DMS53 (cell line): ENCODE measurements at places on chromosomes 2 and 18.

- no peak for DNase-seq
Observed at GRCh38 chr18:41999751-42000150, 44.7 kb downstream of the PIK3C3 start.

- peak; percentile 57 for DNase-seq
Observed at GRCh38 chr2:178910005-178910404, 102.8 kb upstream of the TTN start.

DNA sequence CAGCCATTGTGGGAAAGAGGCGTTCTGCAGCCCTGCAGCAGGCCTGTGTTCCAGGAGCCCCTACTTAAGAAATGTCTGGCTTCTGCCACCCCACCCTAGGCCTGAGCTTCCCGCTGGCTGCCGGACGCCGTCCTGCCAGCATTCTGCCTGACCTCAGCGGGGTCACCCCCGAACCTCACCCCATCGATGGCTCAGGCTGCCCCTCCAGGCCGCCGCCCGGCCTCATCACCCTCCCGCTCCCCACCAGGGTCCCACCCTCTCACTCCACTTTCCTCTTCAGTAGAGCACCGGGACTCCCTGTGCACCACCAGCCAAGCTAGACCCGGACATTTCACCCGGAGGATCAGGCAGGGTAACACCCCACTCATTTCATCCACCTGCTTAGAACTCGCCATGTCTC lies 73.6 kb upstream of the SALL3 start:
- DNase-seq = no peak

DNA sequence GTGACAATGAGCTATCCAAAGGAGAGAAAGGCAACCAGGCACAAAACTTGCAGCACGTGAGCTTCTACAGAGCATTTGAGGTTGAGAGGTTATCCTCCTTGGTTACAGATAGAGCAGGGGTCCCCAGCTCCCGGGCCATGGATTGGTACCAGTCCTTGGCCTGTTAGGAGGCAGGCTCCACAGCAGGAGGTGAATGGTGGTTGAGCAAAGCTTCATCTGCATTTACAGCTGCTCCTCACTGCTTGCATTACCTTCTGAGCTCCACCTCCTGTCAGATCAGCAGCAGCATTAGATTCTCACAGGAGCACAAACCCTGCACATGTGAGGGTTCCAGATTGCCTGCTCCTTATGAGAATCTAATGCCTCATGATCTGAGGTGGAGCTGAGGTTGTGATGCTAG lies 57.8 kb upstream of the ST8SIA3 start:
- no peak for DNase-seq

DNA sequence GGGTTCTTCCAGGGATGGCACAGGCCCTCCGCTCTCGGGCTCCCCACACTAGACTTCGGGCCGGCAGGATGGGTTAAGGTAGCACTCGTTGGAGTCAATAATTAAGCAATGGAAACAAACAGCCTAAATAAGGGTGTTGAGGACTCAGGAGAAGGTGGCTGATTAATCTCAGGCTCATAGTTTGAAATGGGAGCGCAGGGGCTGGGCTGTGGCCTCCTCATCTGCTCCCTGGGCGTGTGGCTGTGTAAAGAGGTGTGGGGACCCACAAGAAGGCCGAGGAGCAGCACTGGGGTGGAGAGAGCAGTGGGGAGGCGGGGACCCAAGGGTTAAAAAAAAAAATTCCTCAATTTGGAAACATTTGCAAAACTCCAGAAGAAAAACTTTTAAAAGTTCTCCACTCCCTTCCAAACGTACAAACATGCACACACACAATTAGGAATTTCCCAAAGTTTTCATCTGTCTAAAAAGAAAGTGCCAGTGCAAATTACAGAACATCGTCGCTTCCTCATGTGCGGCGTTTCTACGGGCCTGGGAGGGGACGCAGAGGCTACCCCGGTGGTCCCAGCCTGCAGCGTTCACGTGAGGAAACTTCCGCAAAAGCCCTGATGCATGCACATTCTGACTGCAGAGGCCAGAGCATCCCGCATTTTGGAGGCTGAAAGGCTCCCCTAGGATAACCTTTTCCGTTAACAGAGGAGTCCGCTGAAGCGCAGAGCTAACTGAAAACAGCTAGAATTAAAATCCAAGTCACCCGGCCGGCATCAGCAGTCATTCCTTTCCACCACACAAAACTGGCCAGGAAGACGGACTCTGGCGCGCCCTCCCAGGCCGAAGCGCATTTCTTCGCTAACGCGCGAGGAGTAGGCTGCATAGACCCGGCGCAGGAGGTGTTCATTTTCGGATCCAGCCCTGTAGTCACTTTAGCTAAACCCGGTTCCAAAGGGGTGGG lies 1.0 kb upstream of the TUBB6 start:
- DNase-seq = peak; percentile 62

GRCh38 chr2:112614201-112614840 lies 29.9 kb downstream of the CHCHD5 start:
- no peak for DNase-seq

DNA sequence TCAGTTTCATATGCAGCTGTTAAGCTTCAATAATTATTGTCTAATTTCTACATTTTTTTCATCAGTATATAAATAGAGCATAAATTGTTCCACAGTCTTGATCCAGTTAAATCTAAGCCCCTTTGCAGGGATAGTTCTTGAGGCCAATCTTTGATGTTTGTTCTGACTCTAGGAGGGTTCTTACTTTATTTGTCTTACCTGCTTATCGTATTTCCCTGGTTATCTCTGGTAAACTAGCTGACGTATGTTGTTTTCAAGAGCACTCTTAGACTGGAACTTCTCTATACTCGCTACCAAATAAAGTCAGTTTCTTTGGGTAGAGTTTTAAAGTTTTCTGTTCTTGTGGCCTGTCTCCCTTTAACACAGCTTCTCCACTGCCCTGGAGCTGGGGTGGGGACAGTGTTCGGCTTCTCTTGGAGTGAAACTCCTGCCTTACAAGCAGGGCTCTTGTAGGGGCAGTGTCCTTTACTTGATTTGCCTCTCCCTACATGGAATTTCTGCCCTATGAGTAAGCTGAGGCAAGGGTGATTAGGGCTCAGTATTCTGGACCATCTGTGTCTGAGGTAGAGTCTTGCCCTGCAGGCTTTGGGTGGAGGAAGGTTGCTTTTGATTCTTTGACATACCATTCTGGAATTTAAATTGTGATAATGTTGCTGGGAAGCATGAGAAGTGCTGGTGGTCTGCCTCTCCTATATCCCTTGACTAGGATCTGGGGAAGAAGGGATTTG lies 90.3 kb downstream of the PTPN4 start:
- DNase-seq = no peak

DNA sequence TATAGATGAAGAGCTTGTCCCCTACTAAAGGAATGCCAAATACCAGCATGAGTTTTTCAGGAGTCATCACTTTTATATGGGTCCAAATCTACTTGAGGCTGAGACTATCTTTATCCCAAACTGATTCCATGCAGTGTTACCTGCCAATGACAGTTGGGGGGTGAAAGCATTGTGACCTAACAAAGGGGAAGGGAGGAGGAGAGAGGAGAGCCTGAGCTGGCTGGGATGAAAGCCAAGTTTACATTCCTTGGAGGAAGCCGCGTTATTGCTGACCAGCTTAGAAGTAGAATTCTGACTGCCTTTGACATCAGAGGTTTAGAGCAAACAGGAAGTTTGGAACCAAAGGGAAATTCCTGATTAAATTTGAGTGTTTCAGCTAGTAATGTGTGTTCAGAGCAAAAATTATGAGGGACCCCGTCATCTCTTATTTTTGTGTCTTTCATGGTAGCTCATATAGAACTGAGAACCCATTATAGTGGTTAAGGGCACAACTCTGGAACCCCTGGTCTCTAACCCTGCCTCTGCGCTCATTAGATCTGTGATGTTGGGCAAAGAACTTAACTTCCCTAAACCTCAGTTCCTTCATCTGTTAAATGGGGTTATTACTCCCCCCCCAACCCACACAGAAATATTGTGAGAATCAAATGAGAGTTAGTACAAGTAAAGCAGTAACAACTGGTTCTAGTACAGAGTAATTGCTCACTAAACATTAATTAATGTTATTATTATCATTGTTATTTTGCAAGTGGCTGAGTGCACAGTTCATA lies 199.3 kb upstream of the EPAS1 start:
- DNase-seq = peak; percentile 47

GRCh38 chr2:128217671-128218070 lies 101.0 kb downstream of the HS6ST1 start:
- DNase-seq = no peak

GRCh38 chr2:101387151-101387834 lies at the start of gene CREG2:
TSS of gene CREG2 (minus strand) at chr2:101387503. CDS start at chr2:101387457, 46 bp downstream.
- DNase-seq = peak; percentile 86

DNA sequence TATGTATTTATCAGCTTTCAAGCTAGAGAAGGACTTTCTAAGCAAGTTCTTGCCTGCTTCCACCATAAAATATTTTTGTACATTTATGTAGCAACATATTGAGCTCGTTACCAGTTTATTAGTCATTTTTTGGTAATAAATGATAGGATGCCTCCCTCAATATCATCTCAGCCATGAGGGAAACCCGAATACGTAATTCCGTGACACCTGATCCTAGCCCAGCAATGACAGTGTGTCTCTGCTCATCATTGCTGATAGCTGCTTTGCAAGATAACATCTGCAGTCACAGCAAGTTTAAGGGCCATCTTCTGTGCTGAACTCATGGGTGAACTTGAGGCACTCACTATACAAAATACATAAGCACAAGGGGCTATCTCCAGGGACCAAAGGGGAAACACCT lies 62.2 kb downstream of the COL6A3 start:
- DNase-seq = no peak

DNA sequence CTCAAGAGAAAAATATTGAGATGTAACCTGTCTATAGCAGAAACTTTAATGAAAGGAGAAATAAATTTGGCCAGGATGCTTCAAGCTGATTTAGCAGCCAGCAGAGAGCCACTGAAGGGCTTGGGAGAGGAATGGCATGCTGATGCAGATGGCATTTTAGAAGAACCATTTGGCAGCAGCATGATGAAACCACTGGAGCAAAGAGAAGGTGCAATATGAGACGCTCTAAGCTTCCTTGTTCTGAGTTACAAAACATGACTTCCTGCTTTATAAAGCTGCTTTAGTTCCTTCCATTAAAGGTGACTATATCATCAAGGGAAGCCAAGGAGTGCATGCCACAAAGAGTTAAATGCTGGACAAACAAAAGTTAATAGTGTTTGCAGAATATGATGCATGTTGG lies 189.7 kb downstream of the PID1 start:
- no peak for DNase-seq

DNA sequence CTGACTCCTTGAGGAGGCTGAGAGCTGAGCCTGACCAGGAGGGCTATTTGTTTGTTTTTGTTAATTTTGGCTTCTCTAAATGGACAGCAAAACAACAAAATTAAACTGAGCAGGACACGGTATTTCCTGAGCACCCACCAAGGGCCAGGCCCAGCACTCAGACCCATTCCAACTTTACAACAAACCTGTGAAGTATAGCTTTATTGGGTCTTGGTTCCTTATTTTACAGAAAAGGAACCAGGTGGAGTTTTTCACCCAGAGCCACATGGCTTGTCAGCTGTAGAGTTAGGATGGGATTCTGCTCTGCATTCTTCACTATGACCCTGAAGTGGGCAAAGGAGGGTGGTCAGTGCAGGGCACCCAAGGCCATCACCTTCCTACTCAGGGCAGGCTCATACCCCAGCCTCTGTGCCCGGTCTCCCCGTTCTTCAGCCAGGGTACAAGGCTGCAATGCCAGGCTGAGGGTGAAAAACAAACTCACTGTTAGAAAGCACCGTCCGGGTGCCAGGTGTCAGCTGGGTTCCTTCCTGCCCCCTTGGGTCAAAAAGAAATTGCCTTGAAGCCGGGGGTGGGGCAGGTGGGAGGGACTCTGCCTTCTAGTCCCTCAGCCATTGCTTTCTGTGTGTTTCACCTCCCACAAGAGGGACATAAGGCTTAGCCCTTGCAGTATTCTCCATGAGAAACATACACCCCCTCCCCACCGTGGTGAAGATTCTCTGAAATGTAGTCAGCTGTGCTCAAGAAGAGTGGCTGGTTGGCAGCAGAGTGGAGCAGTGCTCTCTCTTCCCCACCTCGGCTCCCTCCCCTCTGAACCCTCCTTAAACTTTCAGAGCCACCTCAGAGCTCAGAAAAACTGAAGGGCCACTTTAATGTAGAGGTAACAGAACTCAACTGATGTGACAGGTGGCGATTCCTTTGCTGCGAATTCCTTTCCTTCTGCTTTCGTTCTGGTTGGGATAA lies 2.2 kb downstream of the PSD4 start:
- no peak for DNase-seq

GRCh38 chr2:240227538-240228428 lies 87.3 kb upstream of the OTOS start:
- no peak for DNase-seq

DNA sequence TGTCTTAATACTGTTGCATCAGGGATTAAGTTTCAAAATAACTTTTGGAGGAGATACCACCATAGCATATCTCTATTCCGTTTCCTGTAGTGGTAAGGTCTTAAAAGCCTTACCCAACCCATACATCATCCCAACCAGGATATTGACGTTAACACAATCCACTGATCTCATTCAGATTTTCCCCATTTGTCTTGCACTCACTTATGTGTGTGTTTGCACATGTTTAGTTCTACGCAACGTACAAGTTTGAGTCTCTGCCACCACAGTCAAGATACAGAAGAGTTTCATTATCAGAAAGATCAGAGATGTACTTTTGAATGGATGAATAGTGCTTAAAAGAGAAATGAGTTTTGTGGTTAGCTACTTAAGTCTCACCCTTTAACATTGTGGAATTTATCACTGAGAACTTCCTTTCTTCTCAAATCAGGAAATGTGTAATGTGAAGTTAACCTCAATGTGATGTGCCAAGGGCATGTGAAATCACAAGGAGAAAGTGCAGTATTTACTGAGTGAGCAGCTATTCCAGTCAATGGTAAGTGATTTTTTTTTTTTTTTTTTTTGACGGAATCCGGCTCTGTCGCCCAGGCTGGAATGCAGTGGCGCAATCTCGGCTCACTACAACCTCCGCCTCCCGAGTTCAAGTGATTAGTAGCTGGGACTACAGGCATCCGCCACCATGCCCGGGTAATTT lies 69.2 kb upstream of the EPHA4 start:
- no peak for DNase-seq

- DNase-seq = no peak
Observed at GRCh38 chr2:241463276-241464135, 44.9 kb downstream of the STK25 start.

DNA sequence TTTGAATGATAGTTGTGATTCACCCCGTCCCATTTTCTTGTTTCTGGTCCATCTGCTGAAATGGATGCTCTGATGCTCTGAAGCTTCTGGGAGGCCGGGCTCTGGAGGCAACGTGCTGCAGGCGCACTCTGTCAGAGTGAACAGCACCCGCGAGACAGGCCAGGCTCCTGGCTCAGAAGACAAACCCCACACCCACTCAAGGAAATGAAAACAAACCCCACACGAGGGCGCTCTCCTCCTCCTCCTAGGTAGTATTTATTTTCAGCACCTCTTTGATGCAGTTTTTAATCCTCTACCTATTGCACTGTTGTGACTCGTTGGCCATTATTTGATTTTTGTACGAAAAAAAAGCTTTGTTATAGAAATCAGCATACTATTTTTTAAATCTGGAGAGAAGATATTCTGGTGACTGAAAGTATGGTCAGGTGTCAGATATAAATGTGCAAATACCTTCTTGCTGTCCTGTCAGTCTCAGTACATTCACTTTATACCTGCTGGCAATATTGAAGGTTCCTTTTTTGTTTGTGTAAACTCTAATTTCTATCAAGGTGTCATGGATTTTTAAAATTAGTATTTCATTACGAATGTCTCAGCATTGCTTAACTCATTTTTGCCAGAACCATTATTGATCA lies 10.3 kb upstream of the CHST10 start:
- peak; percentile 91 for DNase-seq
